ENCODE measurements at places on chromosomes 7 and 10.

DNA sequence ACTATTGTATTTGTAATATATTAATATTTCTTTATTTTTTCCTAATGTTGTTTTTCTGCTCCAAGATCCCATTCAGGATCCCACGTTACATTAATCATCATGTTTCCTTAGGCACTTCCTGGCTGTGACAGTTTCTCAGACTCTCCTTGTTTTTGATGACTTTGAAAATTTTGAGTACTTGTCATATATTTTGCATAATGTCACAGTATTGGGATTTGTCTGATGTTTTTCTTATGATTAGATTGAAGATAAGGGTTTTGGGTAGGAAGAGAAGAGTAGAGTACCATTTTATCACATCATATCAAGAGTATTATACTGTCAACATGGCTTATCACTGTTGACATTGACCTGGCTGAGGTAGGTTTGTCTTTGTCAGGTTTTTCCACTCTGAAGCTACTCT lies 146.3 kb upstream of the TPK1 start:
- no peak for DNase-seq

DNA sequence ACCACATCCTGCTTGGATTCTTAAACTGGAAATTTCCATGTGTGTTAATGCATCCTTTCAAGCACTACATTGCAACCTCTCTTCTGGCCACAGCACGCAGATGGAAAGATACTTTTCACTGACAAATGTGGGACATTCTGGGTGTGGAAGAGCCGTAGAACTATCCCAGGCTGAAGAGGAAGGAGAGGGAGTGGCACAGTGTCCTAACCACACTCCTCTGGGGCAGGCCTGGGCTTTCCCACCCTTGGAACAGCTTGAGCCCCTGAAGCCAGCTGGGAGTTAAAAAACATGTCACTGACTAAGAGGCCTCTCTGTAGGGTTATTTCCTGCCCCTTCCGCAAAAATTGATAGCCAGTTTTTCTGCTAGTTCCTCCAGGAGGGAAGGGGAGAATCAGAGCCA lies 34.0 kb upstream of the DNMBP start:
- no peak for DNase-seq

DNA sequence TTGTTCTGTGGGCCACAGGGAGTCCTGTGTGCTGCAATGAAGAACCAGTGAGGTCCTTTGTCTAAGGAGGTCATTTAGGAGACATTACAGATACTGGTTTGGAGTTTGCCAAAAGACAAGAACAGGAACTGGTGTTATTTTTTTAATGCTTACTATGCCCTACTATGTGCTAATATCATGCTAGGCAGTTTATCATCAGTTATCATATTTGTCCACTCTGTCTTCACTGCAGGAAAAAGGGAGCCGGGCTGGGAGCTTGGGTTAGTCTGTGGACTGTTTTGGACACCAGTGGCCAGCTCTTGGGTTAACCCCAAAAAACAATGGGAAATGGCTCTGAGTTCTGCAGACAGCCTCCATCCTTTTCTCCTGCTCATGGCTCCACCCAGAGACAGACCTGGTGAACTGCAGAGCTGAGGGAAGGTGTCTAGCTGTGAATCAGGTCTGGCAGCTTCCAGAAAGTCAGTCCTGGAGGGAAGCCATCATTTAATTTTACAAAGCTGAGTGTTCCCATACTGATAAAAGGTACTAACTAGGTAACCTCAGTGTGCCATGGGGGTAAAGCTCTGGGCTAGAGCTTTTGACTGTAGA lies 101.2 kb upstream of the ZNF746 start:
- no peak for DNase-seq

DNA sequence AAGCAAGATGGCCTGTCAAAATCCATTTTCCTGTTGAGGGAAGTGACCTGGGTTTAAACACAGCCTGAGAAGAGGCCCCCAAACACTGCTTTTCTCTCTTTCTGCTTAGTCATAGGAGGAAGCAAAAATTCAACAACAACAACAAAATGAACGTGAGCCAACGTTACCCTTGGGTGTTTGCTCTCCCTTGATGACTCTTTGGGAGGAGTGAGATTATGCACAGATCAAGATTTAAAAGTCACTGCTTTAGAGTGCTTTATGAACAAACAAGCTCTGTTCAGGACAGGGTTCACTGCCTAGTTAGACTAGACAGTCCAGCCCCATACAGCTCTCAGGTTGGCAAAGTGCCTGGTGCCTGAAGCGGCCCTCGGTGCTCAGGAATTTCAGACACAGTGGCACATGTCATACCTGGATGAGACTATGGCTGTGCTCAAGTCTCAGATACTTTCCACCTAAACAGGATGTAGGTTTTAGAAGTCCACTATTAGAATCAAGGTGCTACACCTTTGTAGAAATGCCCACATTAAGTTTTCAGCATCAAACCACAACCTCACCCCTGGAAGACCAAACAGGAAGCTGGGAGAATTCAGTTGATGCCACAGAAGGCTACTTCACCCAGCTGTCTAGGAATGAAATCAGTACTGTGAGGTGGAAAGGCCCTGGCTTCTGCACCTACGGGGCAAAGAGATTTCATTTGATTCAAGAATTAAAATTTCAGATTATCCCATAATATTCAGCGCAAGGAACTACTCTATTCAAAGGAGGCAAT lies 38.7 kb downstream of the DENND11 start:
- no peak for DNase-seq

GRCh38 chr7:107167483-107168232 lies 1.1 kb upstream of the HBP1 start:
- DNase-seq, result no peak

GRCh38 chr7:150665089-150665748 lies 20.3 kb upstream of the GIMAP2 start:
- DNase-seq, result no peak

- DNase-seq, result no peak
These were observed 8.1 kb upstream of the MALSU1 start for GRCh38 chr7:23290993-23291392.

DNA sequence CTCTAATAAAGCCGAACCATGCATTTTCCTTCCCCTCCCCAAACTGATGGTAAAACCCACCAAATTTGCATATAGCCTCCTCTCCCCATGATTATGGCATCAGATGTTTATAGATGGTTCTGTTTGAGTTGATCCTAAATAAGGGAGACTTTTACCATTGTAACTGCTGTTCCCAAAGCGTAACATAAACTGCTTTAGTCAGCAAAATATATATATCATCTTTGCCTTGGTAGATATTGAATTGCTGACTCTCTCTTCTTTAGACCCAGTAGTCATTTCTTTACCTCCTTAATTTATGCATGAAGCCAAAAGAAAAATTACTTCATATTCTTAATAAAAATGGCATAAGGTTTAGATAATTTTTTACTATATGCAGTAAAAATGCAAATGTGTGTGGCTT lies 86.2 kb upstream of the LRGUK start:
- no peak for DNase-seq

DNA sequence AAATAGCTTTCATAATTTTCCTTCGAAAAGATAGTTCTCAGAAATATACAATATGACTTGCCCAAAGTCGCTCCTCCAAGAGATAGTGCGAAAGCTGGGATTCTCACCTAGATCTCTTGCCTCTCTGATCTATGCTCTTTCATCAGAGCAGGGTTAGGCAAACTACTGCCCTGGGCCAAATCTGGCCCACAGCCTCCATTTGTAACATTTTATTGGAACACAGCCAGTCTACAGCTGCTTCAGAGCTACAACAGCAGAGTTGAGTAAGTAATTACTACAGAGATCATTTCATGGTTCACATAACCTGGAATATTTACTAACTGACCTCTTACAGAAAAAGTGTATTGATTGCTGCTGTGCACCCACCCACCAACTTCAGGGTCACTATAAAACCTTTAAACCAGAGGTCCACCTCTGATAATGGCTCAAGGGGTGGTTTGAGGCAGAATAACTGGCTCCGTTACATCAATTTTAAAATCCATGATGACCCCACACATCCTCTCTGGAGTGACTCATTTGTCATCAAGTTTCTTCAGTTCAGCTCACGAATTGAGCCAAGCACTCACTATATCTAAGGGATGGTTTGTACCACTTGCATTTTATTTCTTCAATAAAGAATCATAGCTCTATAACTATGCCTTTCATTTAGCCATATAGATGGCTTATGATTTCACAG lies 1019.0 kb downstream of the XPNPEP1 start:
- no peak for DNase-seq

- no peak for DNase-seq
These were observed 151.9 kb downstream of the CHRM2 start for GRCh38 chr7:137020351-137020750.

All from stimulated activated CD8-positive, alpha-beta memory T cell treated with anti-CD3 and anti-CD28 coated beads, Interleukin-7, amount 100 ng/mL, for 1 hour (primary cell).